Endothelial cell of umbilical vein (primary cell): ENCODE measurements at places on chromosomes 3 and 15. TPM values are rescaled to one million over a fixed set of nuclear protein-coding genes. Genes with fewer than 3 reads are reported as not detected.

DNA sequence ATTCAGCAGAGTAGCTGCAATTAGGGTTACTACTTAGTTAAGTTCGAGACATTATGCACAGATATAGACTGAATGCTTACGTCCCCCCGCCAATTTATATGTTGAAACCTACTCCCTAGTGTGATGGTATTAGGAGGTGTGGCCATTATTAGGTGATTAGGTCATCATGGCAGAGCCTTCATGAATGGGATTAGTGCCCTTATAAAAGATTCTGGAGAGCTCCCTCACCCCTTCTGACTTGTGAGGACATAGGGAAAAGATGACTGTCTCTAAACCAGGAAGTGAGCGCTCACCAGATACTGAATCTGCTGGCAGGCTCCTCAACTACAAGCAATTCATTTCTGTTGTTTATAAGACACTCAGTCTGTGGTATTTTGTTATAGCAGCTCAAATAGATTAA lies 25.6 kb upstream of the TEX9 start:
- DNase-seq, result no peak

DNA sequence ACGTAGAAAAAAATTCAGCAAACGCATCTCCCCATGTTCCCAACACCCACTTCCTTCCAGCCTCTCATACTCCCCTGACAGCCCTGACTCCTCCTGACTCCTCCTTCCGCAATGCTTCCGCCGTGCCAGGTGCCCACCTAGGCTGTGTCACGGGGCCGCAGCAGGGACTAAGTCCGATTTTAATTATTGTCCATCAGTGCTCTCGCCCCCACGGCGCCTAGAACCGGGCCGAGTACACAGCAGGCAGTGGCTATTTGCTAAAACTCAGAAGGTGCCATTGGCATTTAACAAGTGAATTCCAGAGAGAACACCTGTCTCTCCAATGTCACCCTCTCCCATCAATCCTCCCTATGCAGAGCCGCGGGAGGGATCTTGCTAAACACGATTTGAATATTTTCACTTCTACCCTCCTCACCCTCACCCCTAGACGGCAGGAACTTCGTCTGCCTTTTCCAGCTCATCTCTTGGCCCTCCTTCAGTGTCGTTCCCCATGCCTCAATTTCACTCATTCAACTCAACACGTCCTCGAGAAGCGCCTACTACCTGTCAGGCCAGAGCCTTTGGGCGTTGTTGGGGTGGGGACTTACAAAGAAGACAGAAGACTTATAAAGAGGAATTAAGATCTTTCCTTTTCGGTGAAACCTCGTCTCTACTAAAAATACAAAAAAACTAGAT lies 11.5 kb upstream of the SHF start:
- DNase-seq, result peak; percentile 44

NR2E3 gene
- 0.03 and 0.04 TPM in 2 replicates for polyA plus RNA-seq

DNA sequence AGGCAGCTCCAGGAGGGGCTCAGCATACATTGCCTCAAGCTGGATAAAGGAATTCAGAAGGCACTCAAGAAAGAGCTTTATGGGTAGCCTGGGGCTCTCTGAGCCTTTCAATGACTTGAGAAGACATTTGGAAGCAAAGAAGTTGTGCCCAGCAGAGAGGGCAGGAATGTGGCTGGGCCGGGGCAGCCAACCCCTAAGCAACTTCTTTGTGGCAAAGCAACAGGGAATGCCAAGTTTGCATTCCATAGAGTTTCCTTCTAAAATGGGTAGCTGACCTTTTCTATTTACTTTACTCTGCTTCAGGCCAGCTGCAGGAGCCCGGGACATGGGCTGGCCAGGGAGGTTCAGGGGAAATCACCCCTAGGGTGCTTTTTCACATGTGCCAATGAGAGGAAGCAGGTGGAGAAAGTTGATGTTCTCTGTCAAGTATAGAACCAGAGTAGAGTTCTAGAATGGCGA lies 45.6 kb downstream of the CCDC12 start:
- peak; percentile 66 for DNase-seq

LRRC15 gene
- not detected in 2 replicates for polyA plus RNA-seq

IL20RB gene
- 0.65 and 0.79 TPM in 2 replicates for polyA plus RNA-seq

- no peak for DNase-seq
These were observed 42.3 kb upstream of the LHFPL4 start for GRCh38 chr3:9595877-9596276.

GRCh38 chr3:158709666-158710083 lies 22.6 kb downstream of the RARRES1 start:
- peak; percentile 54 for DNase-seq
